ENCODE measurements at places on chromosomes 5 and 9.

DNA sequence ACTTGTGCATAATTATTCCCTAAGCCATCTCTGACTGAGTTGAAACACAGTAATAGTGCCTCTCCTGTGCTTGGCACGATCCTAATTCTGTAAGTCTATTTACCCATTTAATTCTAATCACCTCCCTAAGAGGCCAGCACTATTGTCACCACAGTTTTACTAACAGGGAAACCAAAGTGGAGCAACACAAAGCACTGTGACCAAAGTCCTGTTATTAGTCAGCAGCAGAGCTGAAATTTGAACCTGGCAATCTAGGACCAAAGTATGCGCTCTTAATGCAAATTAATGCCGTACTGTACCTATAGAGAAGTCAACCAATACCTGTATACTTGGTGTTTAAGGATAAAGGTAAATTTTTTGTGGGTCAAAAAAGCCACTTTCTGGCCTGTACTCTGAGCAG, 77.1 kb upstream of the CNTLN start:
- no peak for DNase-seq

- no peak for DNase-seq
These were observed 207.1 kb upstream of the PAPPA start for GRCh38 chr9:115946530-115946929.

GRCh38 chr9:35905912-35906679, at the start of gene HRCT1:
HRCT1 (plus strand) TSS chr9:35906202; CDS start chr9:35906288, 86 bp downstream.
- DNase-seq = no peak

- no peak for DNase-seq
These were observed 139.3 kb upstream of the SHB start for GRCh38 chr9:38208206-38208901.

- DNase-seq = no peak
These were observed 41.4 kb downstream of the AGTPBP1 start for GRCh38 chr9:85700330-85700729.

DNA sequence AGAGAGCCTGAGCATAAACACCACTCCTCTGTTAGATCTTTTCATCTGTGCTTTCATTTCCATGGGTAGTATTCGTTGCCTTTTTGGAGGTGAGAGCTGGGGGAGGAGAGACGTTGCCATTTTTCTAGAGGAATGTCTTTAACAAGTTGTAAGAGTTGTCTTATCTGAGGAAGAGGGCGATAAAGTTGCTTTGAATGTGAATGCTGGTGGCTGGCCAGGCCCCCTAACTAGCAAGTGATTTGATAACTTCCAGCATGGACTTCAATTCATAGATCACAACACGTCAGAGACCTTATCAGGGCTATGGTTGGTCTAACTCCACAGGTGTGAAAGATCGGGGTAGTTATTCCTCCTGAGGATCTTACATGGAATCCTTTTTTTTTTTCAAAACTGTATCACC, 30.0 kb upstream of the AOPEP start:
- no peak for DNase-seq

DNA sequence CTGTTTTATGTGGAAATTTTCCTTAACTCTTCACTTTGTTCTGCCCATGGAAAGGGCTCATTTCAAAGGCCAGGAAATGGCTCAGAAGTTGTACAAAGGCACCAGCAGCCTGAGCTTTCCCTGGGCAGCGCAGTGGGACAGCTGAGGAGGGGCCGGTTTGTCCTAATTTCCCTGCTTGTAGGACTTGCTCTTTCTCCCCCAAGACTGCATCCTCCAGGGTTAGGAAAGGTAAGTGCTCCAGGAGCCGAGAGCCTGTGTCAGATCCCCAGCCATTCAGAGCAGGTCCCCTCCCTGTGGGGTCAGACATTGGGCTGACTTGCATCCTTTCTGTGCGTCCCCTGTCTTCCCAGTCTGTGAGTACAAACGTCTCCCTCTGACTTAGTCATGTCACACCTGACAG, 43.5 kb downstream of the AGXT2 start:
- DNase-seq = no peak

DNA sequence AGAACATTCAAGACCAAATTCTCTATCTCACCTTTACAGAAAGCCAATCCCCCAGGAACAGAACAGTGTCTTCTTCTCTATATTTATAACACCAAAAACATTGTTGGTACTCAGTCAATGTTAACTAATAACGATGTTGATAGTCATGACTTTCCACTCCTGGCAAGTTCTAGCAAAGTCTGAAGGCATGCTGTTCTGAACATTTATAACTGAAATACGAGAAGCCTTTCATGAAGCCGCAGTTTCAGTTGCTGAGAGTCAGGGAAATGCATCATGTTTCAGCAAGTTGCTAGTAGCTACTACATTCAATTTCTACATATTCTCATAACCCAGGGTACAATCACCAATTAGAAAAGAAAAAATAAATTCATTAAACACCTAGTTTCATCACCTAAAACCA, 301.4 kb downstream of the PDE4D start:
- no peak for DNase-seq

- no peak for DNase-seq
These were observed 60.6 kb upstream of the ABCA1 start for GRCh38 chr9:104988539-104988938.

DNA sequence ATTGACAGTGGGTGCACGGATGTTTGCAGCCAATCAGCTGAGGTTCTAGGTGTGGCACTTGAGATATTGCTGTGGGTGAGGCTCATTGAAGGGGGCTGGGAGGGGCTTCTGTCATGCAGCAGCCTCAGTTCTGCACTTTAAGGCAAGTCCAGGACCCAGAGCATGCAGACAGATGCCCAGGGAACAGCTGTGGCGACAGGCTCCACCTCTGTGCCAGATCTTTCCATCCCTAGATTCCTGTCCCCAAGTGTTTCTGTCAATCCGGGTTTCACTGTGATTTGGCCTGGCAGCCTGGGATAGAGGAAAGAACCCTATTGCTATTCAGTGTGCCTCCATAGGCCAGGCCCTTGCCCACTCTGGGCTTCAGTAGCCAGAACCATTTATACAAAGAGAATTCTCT, 20.8 kb upstream of the CERCAM start:
- no peak for DNase-seq

DNA sequence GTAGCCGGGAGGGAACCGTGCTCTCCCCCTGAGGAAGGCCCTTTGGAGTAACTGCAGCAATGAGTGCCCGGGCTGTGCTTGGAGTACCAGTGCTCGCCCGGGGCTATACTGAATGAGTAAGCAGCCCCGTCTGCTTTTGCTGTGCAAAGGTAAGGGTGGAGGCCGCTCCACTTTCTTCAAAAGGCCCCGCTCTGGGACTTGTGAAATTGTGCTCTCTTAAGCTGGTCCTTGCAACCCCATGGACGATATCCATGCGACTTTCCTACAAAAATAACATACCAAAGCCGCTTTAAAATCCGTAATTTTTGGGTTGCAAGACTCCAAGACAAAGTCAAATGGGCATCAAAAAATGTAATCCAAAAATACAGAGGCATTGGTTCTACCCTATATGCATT, 578 bp upstream of the TNFAIP8 start:
- no peak for DNase-seq

DNA sequence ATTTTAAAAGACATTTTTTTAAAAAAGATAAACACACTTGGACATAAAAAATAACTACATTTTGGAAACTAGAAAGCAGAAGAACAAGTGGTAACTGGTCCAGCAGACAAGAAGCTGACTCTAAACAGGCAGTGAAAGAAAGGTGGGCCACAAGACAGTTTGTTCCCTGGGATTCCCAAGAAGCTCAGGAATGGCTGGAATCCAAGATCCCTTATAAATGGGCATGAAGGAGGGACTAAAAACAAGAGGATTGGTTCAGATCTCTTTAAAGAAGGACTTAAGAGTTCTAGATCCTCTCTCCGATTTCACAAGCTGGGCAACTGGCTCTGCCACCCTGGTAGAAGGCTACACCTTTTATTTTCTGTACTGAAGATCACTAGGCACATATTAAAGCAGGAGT, 102.8 kb downstream of the ARL15 start:
- DNase-seq = no peak

DNA sequence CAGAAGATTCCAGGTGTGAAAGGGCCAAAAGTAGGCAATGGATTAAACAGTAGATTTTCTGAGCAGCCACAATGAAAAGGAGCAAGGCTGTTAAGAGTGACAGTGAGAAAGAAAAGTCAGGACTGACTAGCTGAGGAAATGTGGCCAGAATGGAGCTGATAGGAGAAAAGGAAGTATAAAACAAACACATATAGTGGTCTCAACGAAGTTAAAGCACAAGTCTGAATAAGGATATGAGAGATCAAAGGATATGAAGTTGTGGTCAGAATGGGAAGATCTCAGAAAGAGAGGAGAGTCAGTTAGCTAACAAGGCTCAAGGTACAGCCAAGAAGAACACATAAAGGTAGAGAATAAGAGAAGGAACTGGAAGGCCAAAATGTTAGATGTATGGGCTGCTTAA, 39.9 kb downstream of the FNIP1 start:
- DNase-seq = no peak

- no peak for DNase-seq
These were observed 47.7 kb downstream of the SRFBP1 start for GRCh38 chr5:122009436-122009835.

DNA sequence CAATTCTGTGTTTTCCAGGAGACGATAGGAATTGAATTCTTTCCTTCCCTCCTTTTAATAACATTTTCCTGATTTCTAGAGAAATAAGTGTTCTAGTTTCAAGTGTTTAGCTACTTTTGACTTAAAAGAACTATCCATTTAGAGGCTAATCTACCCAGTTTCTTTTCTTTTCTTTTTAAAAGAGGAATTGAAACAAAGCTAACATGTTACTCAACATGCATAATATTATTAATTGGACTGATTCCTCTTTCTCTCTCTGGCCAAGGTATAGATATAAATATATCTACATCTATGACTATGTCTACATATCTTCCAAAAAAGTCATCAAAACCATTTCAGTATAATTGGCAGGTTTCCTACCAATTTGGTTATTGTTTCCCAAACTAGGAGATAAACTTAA, 309.8 kb downstream of the TRPM3 start:
- no peak for DNase-seq

DNA sequence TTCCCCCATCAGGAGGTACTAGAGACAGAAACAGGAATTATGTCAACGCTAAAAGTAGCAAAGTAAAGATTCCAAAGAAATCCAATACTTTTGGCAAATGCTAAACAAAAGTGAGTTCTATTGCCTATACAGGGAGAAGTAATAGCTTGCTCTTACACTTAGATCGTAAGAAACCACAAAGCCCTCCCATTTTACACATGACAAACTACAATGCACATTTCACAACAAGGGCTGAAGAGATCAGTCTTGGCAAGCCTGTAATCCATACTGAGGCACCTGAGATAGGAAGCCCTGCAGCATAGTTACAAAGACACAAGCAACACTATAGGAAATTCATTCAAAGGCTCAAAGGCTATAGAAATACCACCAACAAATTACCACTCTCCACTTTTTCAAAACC, 7.7 kb downstream of the HNRNPK start:
- DNase-seq = no peak

DNA sequence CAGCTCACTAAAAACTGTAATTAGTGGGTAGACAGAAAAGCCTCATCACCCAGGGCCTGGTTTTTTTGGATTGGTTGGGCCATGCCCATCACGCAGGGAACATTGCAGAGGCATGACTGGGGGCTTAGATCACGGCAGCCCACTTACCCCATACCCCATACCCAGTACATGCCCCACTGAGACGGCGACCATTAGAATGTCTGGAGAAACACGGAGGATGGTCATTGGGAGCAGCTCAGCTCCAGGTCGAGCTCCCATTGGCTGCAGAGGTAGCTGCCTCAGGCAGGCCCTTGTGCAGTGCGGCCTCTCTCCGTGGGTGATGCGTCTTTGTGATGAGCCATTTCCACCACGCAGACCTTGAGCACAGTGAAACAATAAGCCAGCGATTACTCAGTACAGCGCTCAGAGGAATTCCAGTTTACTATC, 204.0 kb downstream of the GADD45G start:
- DNase-seq = no peak

DNA sequence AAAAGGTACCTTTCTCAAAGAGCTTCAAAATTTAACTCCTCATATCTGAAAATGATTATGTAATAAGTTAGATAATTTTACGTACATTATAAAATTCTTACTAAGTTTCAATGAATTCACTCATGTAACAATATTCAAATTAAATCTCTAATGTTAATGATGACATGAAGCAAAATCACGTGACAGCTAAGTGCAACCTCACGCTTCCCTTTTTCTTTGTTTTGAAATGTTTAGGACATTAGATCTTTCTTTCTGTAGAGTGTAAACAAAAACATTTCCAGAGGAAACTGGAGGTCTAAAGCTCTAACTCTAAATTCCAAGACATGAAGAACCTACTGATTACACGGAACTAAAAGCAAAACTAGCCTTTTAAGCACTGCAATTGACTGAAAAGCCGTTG, 227.3 kb upstream of the TBCA start:
- no peak for DNase-seq

DNA sequence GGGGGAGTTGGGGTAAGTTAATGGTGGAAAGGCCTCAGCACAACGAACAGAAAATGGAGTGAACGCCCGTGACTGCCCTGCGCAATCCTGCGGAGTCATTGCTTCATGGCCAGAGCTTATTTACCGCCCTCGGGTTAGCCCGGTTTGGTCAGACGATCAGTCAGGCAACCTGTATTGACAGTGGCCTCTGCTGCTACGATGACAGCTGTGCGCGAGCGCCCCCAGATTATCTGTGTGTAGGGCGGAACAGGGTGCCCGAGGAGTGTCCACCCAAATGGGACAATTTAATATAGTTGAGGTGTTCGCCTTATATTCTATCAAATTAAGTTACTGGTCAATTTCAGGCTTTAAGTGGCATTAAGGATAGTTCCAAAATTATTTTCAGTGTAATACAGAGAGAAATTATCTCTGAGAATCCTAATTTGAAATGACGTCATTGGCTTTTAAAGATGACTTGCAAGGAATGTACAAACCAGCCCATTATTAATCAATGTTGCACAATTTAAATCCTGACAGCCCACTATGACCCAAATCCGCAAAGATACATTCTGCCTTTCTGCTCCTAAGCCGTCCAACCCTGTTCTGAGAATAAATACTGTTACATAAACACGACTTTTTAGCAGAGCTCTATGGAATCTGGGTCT, 879 bp upstream of the UBQLN1 start:
- DNase-seq = peak; percentile 71

DNA sequence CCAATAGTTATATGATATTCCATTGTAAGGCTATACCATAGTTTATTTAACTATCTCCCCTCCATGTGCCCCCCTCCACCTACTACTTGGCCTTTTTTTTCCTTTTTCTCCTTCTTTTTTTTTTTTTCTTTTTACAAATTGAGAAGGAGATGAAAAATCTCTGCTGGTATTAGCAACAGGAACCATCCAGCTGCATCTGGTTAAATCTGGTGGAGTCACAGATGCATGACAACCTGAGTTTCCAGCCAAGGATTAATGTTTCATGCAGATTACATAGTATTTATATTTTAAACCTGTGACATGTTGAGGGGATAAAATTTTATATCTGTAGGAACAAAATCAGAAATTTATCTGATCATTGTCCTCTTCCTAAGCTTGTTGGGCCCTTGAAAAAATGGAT, 128.5 kb upstream of the IQGAP2 start:
- no peak for DNase-seq
